ENCODE measurements at places on chromosomes 4 and X.

DNA sequence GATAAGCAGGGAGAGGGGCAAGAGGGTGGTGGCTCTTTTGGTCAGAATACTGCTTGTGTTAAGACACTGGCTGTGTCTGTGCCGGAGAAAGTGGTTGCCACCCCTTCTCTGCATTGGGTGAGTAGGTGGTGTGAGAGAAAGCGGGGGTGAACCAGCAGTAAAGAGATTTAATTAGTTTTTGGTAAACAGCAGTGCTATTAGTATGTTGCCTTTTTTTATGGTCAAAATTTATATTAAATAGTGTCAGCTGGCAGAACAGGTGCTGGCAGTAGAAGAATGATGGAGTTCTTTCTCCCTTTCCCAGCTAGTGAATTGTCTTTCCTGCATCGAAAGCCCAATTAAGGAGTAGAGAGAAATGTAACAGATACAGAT, 181.6 kb downstream of the LARP7 start:
- no peak for DNase-seq

- no peak for DNase-seq
Observed at GRCh38 chrX:119455264-119455663, 13.0 kb upstream of the SLC25A5 start.

GRCh38 chrX:13721371-13721770, 13.0 kb downstream of the TRAPPC2 start:
- DNase-seq, result no peak

DNA sequence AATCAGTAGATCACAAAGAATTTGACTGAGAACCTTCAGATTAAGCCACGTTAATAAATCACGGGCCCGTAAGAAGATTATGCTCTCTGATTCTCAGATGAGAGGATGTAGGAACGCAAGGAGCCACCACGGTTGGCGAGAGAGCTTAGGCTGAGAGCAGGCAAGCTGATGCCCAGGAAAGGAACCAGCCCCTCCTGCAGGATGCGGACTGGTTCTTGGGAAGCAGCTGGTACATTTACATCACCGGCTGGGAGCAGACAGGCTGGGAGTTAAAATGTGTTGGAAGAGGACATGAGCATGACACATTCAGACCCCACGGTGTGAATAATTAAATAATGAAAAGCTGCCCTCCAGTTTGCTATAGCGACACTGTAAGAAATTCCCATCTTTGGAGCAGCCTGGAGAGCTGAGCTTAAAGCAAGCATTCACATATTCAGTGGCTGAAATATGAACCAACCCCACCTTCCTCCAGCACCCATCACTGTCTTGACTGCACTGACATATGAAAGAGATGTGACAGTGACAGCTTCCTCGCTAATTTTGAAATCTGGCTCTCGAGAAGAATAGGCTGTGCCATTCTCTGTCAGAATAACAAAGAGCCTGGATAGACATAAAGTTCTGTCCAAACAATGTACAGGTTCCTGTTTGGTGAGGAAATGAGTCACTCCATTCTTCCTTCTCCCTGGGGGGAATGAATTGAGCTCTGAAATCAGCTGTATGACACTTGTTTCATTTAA, 33.1 kb downstream of the LNX1 start:
- no peak for DNase-seq

DNA sequence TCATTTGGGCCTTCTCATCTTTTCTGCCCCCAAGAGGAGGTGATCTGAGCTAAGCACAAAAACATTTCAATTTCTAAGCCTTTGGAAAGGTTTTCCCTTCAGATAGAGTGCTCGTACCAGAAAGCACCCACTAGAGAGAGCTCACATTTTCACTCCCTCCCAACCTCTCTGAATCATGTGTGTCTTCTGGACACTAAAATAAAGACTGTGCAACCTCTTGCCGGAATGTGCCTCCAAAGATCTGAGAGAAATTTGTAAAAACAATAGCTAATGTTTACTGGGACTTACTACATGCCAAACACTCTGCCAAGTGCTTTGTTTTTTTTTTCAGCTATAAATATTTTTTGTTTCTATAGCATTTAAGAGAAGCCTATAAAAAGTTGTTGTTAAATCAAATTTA, 120.6 kb upstream of the LNX1 start:
- no peak for DNase-seq

- no peak for DNase-seq
Observed at GRCh38 chr4:133157460-133158160, 8.5 kb downstream of the PCDH10 start.

DNA sequence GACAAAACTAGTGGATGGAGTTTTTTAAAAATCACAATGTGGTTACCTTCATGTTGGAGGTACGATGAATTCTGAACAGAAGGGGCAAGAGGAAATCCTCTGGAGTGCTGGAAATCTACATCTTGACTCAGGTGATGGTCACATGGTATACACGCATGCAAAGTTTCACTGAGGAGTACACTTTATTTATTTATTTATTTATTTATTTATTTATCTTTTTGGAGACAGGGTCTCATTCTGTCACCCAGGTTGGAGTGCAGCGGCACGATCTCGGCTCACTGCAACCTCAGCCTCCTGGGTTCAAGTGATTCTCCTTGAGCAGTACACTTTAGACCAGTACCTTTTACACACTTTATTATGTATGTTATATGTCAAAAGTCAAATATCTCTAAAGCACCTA, 645.7 kb upstream of the DIPK2B start:
- no peak for DNase-seq
